ENCODE measurements at places on chromosomes 2 and 18. TPM values are rescaled to one million over a fixed set of nuclear protein-coding genes. Genes with fewer than 3 reads are reported as not detected.

Gene MYCN
- not detected for total RNA-seq

Gene PLA2R1
- total RNA-seq = not detected

Gene C2orf78
- not detected for total RNA-seq

Gene PLEK
- 9.5 TPM for total RNA-seq

Gene CROCC2
- total RNA-seq = not detected

Gene C1QL2
- total RNA-seq = not detected

Gene ACP1
- total RNA-seq = 89.2 TPM

Gene TPO
- not detected for total RNA-seq

Gene VWA3B
- total RNA-seq = not detected

Gene WDR43
- total RNA-seq = 45.5 TPM

Gene SERPINB10
- not detected for total RNA-seq

Gene CARF
- total RNA-seq = 12.3 TPM

GRCh38 chr18:58484989-58485981, 143.6 kb downstream of the ALPK2 start:
- DNase-seq = no peak
- no peaks in the 10 kb centered on the region for H3K4me1 ChIP-seq
- H3K27ac ChIP-seq = no peak overlapping the region
- peaks cover 20% of the 10 kb centered on the region for H3K27me3 ChIP-seq
- H3K36me3 ChIP-seq = no peaks in the 10 kb centered on the region

GRCh38 chr2:12087671-12088380, 341.4 kb downstream of the LPIN1 start:
- H3K4me3 ChIP-seq = no peak overlapping the region
- H3K4me1 ChIP-seq = no peaks in the 10 kb centered on the region
- no peaks in the 10 kb centered on the region for H3K36me3 ChIP-seq
- no peak for DNase-seq
- H3K27me3 ChIP-seq = peaks cover 3% of the 10 kb centered on the region
- H3K27ac ChIP-seq = no peak overlapping the region

- H3K27ac ChIP-seq = no peak overlapping the region
- no peaks in the 10 kb centered on the region for H3K4me1 ChIP-seq
- no peaks in the 10 kb centered on the region for H3K27me3 ChIP-seq
- H3K36me3 ChIP-seq = no peaks in the 10 kb centered on the region
- H3K4me3 ChIP-seq = no peak overlapping the region
Measured at GRCh38 chr2:42860319-42861094, 68.1 kb upstream of the HAAO start.

DNA sequence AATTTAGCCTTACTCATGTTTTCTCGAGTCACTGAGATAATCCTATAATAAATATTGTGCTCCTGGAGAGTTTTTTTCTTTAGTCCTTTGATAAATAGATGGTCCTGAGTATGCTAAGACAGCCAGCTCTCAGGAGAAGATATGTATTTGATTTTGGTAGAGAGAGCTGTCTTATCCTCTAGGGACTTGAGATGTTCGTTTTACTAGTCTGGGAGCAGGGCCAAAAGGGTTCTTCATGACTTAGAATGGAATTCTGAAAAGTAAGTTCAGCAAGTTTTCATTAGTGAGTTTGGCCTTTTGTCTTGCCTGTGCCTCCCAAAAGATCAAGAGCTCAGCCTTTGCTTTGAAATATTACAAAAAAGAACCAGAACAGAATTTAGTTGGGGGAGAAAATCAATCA, 246.7 kb downstream of the BABAM2 start:
- H3K36me3 ChIP-seq = peaks cover 18% of the 10 kb centered on the region
- no peaks in the 10 kb centered on the region for H3K27me3 ChIP-seq

DNA sequence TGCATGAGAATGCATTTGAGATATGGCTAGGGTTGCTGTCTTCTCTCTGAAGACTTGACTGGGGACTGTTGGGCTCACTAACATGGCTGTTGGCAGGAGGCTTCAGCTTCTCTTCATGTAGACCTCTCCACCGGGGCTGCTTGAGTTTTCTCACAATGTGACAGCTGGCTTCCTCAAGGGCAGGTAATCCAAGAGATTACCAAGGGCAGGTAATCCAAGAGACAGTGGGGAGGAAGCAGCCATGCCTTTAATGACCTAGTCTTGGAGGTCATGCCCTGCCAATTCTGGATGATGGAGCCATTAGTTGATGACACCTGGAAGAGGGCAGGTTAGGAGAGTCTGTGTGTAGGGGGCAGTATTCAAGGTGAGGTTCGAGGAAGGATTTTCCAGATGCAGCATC, 40.5 kb downstream of the NEURL3 start:
- no peak overlapping the region for H3K4me3 ChIP-seq
- peaks cover 9% of the 10 kb centered on the region for H3K27me3 ChIP-seq
- no peaks in the 10 kb centered on the region for H3K4me1 ChIP-seq
- no peak for DNase-seq

- H3K27me3 ChIP-seq = no peaks in the 10 kb centered on the region
- DNase-seq = no peak
- no peaks in the 10 kb centered on the region for H3K36me3 ChIP-seq
- no peak overlapping the region for H3K27ac ChIP-seq
- H3K4me3 ChIP-seq = no peak overlapping the region
Measured at GRCh38 chr2:167134381-167135072, 246.2 kb downstream of the XIRP2 start.

DNA sequence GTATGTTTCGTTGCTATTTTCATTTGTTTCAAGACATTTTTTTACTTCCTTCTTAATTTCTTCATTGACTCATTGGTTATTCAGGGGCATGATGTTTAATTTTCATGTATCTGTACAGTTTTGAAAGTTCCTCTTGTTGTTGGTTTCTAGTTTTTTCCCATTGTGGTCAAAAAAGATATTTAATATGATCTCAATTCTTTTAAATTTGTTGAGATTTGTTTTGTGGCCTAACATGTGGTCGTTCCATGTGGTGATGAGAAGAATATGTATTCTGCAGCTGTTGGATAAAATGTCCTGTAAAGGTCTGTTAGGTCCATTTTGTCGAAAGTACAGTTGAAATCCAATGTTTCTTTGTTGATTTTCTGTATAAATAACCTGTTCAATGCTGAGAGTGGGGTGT, 110.3 kb upstream of the MAP4K4 start:
- no peak for DNase-seq
- H3K4me3 ChIP-seq = no peak overlapping the region
- H3K27ac ChIP-seq = no peak overlapping the region
- peaks cover 9% of the 10 kb centered on the region for H3K36me3 ChIP-seq
- no peaks in the 10 kb centered on the region for H3K4me1 ChIP-seq
- H3K27me3 ChIP-seq = no peaks in the 10 kb centered on the region

DNA sequence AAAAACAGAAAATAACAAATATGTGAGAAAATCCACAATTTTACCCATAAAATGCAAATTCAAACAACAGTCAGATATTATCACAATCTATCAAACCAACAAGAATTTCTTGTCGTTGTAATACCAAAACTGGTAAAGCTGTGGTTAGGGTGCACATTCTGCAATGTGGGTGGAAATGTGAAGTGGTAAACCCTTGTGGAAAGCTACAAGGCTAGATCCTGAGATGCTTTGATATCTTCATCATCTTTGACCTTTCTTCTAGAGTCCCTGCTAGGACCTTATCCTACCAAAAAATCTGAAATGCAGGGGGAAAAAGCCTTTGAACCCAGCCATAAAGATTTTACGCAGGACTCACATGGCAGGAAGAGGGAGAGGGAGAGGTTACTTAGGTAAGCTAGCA, 17.2 kb upstream of the ATG16L1 start:
- no peaks in the 10 kb centered on the region for H3K27me3 ChIP-seq
- peaks cover 17% of the 10 kb centered on the region for H3K36me3 ChIP-seq
- peaks cover 84% of the 10 kb centered on the region for H3K4me1 ChIP-seq
- H3K27ac ChIP-seq = peak overlapping the region; percentile 91
- peak; percentile 52 for DNase-seq
- H3K4me3 ChIP-seq = peak overlapping the region; percentile 22

- H3K4me3 ChIP-seq = no peak overlapping the region
- no peaks in the 10 kb centered on the region for H3K27me3 ChIP-seq
- H3K36me3 ChIP-seq = no peaks in the 10 kb centered on the region
- no peaks in the 10 kb centered on the region for H3K4me1 ChIP-seq
Measured at GRCh38 chr2:129673234-129673633, 306.2 kb upstream of the RAB6C start.

DNA sequence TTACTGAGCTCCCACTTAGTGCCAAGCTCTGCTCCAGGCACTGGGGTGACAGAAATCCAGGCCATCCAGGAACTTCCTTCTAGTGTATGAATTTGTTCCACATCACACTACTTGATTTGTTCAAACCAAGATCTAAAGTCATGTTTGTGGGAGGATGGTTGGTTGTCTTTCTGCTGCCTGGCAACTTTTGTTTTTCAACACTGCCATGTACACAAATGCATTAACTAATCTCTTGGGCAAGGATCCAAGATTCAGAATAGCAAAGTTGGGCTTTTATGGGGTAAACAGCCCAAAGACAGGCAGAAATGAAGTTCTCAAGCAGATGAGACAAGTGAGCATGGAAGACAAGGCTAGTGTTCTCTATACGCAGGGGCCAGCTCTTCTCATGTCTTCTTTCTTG, 53.4 kb upstream of the PROKR1 start:
- peaks cover 3% of the 10 kb centered on the region for H3K27me3 ChIP-seq
- H3K4me1 ChIP-seq = peaks cover 8% of the 10 kb centered on the region
- DNase-seq = no peak
- H3K27ac ChIP-seq = no peak overlapping the region

DNA sequence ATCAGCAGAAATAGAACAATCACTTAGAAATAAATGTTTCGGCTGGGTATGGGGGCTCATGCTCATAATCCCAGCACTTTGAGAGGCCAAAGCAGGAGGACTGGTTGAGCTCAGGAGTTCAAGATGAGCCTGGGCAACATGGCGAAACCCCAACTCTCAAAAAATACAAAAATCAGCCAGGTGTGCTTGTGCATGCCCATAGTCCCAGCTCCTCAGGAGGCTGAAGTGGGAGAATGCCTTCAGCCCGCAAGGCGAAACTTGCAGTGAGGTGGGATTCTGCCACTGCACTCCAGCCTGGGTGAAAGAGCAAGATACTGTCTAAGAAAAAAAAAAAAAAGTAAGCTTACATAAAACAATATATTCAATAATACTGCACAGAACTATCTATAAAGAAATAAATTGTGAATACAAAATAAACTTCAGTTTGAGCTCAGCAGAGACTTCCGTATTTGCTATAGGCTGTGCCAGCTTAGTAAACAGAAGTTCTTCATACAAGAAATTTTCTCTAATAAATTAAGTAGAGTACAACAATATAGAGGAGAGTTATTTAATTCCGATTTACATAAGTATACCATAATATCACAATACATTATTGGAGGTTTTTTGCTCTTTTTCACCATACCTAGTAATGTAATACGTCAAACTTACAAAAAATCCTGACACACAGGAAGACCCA, 43.6 kb downstream of the SRBD1 start:
- peaks cover 27% of the 10 kb centered on the region for H3K4me1 ChIP-seq
- H3K27me3 ChIP-seq = no peaks in the 10 kb centered on the region
- peaks cover 55% of the 10 kb centered on the region for H3K36me3 ChIP-seq
- no peak for DNase-seq

GRCh38 chr2:192498747-192499146, 304.0 kb upstream of the TMEFF2 start:
- no peak for DNase-seq
- no peaks in the 10 kb centered on the region for H3K27me3 ChIP-seq
- H3K4me1 ChIP-seq = no peaks in the 10 kb centered on the region
- no peaks in the 10 kb centered on the region for H3K36me3 ChIP-seq
- no peak overlapping the region for H3K4me3 ChIP-seq
- H3K27ac ChIP-seq = no peak overlapping the region

DNA sequence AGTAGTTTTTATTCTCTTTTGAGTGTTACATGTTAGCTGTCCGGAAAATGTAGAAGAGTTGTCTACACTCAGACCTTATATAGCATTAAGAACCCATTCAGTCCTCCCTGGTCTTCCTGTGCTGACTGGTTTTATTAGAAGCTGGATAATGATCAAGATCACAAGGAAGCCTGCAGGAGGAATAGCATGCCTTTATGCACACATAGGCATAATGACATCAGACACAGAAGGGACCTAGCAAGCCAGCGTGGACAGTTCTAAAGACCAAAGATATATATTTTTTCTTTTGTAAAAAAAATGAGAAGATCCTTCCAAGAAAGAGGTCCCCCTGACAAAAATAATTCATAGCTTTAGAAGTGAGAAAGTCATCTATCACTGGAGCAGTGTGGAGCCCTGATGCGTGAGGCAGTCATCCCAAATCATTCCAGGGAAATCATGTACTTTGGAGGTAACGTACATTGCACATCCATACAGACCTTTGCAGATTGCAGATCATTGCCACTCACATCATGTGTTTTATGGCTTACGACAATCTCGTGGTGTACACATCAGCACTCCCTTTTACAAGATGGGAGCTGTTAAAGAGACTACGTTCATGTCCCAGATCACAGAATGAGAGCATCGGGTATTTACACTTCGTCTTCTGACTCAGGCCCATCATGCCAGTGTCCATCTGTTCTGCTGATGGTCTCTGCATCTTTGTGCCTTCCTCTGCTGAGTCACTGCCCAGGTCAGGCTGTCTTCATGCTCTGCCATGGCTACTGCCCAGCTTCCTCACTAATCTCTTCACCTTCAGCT, 334.0 kb downstream of the SOCS6 start:
- no peak overlapping the region for H3K4me3 ChIP-seq
- no peak for DNase-seq
- no peaks in the 10 kb centered on the region for H3K27me3 ChIP-seq
- no peaks in the 10 kb centered on the region for H3K36me3 ChIP-seq

DNA sequence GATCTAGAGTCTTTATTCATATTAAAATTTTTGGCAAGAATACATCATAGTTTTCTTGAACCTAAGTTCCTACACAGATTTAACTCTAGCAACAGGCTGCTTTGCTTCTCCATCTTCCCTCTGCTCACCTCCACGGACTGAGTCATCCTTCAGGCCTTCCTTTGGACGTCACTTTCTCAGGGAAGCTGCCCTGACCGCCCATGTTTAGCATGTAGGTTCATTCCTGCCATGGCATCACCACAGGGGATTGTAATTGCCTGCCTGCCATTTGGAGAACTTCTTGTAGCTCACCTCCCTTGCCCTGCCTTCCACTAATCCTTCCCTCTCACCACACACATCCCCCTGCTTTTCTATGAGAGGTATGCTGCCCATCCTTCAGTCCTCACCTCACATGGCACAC, 43.9 kb upstream of the B3GNT2 start:
- peaks cover 2% of the 10 kb centered on the region for H3K36me3 ChIP-seq
- H3K4me1 ChIP-seq = peaks cover 5% of the 10 kb centered on the region
- no peaks in the 10 kb centered on the region for H3K27me3 ChIP-seq
- no peak overlapping the region for H3K4me3 ChIP-seq
- no peak overlapping the region for H3K27ac ChIP-seq

GRCh38 chr2:57850415-57851130, 196.0 kb upstream of the VRK2 start:
- DNase-seq = no peak
- no peak overlapping the region for H3K27ac ChIP-seq

GRCh38 chr18:22346401-22346952, 71.2 kb downstream of the CTAGE1 start:
- DNase-seq = no peak
- H3K4me3 ChIP-seq = no peak overlapping the region
- H3K36me3 ChIP-seq = peaks cover 2% of the 10 kb centered on the region
- peak overlapping the region; percentile 5 for H3K27ac ChIP-seq
- peaks cover 28% of the 10 kb centered on the region for H3K4me1 ChIP-seq
